PC-3 (cell line): ENCODE measurements at places on chromosomes 5 and 9. TPM values are rescaled to one million over a fixed set of nuclear protein-coding genes. Genes with fewer than 3 reads are reported as not detected.
A peak's percentile ranks its signal among the peaks of the same experiment; 100 is the strongest.

The SIGMAR1 gene
- 96.7 and 97.8 TPM in 2 replicates for total RNA-seq

DNA sequence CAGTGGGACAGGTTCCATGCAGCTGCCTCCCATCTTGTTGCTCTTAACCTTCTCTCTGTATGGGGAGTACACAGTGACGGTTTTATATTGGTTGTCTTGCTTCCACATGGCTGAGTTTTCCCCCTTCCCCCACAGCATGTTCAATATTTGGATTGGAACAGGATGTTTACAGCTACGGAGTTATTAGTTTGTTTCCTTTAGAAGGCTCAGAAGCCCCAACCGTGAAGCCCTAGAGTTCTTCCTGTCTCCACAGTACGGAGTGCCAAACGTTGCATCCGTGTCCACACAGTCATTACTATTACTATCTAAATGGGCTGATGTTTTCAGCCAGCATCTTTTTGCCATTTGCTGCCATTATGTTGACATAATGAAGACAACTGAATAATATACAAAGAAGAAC, 277.5 kb downstream of the MARCHF11 start:
- H3K36me3 ChIP-seq = no peaks in the 10 kb centered on the region
- no peaks in the 10 kb centered on the region for H3K27me3 ChIP-seq
- H3K27ac ChIP-seq = no peak overlapping the region
- no peaks in the 10 kb centered on the region for H3K4me1 ChIP-seq

DNA sequence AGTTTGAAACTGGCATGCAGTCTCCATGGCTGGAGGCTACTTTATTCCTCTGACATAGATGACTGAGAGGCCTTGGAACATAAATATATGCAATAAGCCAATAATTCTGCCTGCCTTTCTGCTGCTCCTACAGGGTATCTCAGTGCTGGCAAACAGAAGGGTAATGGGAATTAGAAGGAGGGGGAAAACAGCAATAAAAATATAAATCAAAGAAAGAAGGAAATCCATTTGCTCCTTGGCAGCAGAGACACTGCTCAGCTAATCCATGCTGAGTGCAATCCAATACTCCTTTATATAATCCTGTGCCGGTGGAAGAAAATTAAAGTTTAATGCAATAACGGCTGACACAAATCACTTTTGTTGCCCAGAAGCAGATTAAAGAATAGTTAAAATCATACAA, 478.9 kb downstream of the SPATA31D1 start:
- no peak overlapping the region for H3K4me3 ChIP-seq
- H3K27ac ChIP-seq = no peak overlapping the region
- DNase-seq = no peak
- no peaks in the 10 kb centered on the region for H3K27me3 ChIP-seq
- H3K36me3 ChIP-seq = no peaks in the 10 kb centered on the region

DNA sequence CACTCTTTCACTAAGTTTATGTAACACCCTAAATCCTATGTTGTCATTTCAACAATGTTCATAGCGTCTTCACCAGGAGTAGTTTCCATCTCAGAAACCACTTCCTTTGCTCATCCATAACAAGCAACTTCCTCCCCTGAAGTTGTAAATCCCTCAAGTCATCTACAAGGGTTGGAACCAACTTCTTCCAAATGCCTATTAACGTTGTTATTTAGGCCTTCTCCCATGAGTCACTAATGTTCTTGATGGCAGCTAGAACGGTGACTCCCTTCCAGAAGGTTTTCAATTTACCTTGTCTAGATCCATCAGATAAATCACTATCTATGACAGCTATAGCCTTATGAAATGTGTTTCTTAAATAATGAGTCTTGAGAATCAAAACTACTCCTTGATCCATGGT, 73.3 kb upstream of the TARS1 start:
- no peak overlapping the region for H3K27ac ChIP-seq
- peaks cover 16% of the 10 kb centered on the region for H3K4me1 ChIP-seq
- H3K36me3 ChIP-seq = no peaks in the 10 kb centered on the region
- no peaks in the 10 kb centered on the region for H3K27me3 ChIP-seq
- no peak overlapping the region for H3K4me3 ChIP-seq
- DNase-seq = no peak

The CBY3 gene
- total RNA-seq = 1.4 TPM in 1 of 2 replicates, not detected in the other

The LCN15 gene
- total RNA-seq = not detected in 2 replicates

DNA sequence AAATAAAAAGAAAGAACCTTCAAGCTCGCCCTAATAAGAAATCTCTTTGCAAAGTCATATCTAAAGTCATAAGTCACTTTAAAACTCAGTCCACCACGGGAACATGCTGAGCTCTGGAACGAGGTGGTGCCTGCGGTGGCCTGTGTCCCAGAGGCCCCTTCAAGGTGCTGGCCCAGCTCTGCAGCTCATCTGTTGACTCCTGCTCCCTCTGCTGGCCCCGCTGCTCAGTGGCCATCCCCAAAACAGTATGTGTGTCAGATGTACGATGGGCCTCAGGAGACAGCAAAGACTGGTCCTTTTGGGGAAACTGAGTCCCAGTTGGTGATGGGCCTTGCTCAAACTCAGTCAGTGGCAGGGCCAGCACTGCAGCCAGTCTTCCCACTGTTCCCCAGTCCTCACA, 22.8 kb upstream of the FOXB2 start:
- H3K4me3 ChIP-seq = no peak overlapping the region
- H3K4me1 ChIP-seq = no peaks in the 10 kb centered on the region
- no peaks in the 10 kb centered on the region for H3K27me3 ChIP-seq
- DNase-seq = peak; percentile 18
- no peak overlapping the region for H3K27ac ChIP-seq

DNA sequence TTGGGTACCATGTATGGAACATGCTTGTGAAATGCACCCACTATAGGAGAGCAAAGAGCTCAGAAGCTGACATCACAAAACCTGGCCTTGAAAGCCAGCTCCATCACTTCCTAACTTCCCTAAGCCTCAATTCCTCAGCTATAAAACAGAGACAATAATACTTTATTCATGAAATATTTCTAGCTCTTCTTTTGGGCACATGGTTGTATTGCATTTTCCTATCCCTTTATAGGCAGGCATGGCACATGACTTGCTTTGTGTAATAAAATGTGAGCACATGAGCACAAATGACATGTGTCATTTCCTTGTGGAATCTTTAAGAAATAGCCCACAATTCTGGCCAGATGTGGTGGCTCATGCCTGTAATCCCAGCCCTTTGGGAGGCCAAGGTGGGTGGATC, 18.5 kb downstream of the ZNF366 start:
- no peak overlapping the region for H3K27ac ChIP-seq
- H3K27me3 ChIP-seq = no peaks in the 10 kb centered on the region
- no peak overlapping the region for H3K4me3 ChIP-seq

The TOR2A gene
- total RNA-seq = 12.2 and 14.1 TPM in 2 replicates

The MSANTD3 gene
- total RNA-seq = 86.9 and 92.7 TPM in 2 replicates

DNA sequence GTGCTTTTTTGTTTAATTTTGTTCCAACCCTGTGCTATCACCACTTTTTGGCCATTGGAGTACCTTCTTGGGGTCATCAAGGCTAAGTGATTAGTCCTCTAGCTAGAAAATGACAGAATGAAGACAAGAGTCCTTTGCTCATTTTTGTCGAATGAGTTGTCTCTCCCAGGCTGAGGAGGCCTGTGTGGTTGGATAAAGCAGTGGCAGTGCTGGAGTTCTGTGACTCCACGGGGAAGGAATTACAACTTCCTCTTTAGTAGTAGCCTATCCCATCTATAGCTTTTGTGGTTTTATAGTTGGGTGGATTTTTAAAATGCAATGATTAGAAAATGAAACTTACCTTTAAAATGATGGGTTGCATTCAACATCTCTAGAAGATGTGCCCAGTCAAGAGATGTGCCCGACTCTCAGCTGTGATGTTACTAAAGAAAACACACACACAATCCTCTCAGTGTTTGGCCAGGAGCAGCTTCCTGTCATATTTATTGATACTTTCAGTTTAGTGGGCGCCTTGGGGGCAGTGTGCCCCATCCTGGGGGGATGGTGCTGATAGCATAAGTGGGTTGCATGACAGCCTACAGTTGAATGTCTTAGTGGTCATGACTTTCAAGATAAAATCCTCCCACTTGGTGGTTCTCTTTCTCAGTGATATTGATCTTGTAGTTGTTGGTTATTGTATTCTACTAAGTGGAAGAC, 11.9 kb downstream of the OTULINL start:
- H3K4me3 ChIP-seq = no peak overlapping the region
- H3K36me3 ChIP-seq = peaks cover 21% of the 10 kb centered on the region
- peaks cover 26% of the 10 kb centered on the region for H3K4me1 ChIP-seq
- H3K27me3 ChIP-seq = no peaks in the 10 kb centered on the region
- H3K27ac ChIP-seq = no peak overlapping the region
- DNase-seq = no peak

- no peak for DNase-seq
- peaks cover 8% of the 10 kb centered on the region for H3K36me3 ChIP-seq
- H3K27ac ChIP-seq = no peak overlapping the region
These were observed 166.6 kb downstream of the CDK5RAP2 start for GRCh38 chr9:120413121-120414048.

GRCh38 chr9:26687421-26687820, 205.2 kb downstream of the CAAP1 start:
- no peaks in the 10 kb centered on the region for H3K36me3 ChIP-seq
- H3K4me1 ChIP-seq = no peaks in the 10 kb centered on the region
- no peak for DNase-seq
- H3K27me3 ChIP-seq = peaks cover 3% of the 10 kb centered on the region; the same call in 1 of the 2 replicates

DNA sequence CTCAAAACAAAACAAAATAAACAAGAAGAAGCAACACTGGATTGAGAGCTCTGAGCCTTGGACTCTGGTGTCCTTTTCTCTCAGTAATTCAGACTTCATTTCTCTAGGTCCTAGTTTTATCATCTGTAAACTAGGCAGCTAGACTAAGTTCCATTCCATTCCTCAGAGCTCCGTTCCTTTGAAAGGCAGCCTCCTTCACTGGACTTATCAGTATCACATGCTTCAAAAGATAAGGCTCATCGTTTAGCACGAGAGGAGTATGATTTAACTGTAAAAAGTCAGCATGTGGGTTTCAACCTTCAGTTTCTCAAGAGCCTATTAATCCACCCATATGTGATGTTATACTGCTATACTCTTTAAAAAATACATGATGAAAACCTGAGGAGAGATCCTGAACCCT, 1.6 kb downstream of the ATP10B start:
- H3K27ac ChIP-seq = no peak overlapping the region
- H3K4me3 ChIP-seq = no peak overlapping the region
- no peaks in the 10 kb centered on the region for H3K36me3 ChIP-seq
- no peaks in the 10 kb centered on the region for H3K4me1 ChIP-seq

DNA sequence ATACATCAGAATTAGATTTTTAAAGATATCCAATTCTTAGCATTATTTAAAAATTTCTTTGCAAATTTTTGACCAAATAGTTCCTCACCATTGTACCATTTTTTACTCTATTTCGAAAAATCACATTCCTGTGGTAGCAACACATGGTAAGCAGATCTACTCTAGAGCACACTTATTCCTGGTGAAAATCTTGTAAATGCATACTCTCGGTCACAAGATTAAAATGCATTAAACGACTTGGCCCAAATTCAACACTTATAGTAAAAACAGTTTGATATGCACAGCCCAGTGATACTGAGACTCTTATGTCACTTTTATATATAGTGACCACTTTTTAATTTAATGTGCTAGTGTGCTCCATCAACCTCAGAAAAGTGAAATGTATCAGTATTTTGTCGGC, 208.8 kb upstream of the TARS1 start:
- no peaks in the 10 kb centered on the region for H3K27me3 ChIP-seq
- H3K36me3 ChIP-seq = no peaks in the 10 kb centered on the region
- H3K4me3 ChIP-seq = no peak overlapping the region
- no peak for DNase-seq
- no peaks in the 10 kb centered on the region for H3K4me1 ChIP-seq

DNA sequence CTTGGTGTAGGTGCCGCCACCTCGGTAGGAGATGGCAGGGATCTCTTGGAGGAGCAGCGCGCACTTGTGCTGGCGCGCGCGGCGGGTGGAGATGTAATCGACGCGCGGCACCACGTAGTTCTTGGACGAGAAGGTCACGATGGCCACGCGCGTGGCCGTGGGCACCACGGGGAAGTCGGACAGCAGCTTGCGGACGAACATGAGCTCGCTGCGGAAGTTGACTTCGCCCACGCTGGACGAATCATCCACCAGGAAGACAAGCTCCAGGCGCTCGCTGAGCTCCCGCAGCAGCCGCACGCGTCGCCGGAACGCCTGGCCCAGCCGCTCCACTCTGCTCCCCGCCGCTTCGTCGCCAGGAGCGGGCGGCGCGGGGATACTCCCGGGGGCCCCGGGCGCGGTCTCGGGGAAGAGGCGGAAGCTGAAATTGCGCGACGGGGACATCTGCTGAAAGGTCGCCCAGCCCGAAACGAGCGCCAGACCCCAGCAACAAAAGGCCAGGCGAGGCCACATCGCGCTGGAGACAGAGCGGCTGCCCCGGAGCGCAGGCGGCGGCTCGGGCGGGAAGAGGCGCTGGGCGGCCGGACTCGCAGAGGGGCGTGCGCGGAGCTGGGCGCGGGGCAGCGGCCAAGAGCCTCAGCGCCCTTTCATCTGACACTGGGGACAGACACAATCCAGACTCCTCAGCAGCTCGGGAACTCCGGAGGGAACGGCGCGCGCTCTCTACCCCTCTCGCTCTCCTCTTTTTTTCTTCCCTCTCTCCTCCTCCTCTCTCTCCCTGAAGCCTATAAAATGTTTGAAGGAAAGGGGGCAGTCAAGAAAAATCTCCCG, at the start of gene SVEP1:
Gene SVEP1 (minus strand): TSS at position 708 of the 828 bp plus-strand sequence. CDS start 198 bp downstream, at position 510.
- H3K27ac ChIP-seq = no peak within 1 kb of the TSS
- H3K27me3 ChIP-seq = no peaks in the 10 kb centered on the region
- H3K36me3 ChIP-seq = no peaks in the 10 kb centered on the region
- H3K4me1 ChIP-seq = peaks cover 10% of the 10 kb centered on the region; the same call in 1 of the 2 replicates
- DNase-seq = no peak

The KDM4C gene
- total RNA-seq = 24.4 and 27.0 TPM in 2 replicates

DNA sequence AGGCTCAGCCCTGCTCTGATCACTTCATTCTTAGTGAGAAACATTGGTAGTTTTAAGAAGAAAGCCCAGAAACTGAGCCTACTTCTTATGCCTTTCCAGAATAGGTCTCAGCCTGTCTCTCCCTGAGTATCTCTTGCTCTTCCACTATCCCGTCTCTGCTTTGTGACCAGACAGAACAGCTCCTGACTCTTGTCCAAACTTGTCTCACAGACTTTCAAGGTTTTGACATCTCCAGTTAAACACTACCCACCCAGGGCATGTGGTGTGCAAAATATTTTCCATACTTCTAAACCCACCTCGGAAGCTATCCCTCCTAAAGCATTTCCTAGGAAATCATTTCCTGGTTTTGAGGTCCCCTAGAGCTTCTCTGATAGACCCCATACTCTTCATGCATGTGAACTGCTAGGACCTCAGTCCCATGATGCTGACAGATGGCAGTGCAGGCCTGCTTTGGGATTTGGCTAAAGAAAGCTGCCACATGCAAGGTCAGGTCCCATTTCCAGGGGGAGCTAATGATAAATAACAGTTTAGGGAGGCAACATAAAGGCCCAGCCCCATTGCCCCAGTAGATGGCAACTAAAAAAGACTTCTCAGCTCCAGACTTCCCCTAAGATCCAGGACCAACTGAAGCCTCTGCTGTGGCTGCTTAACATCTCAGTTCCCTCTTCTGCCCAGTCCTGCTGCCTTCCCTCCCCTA, 211.5 kb downstream of the MED10 start:
- no peaks in the 10 kb centered on the region for H3K36me3 ChIP-seq
- DNase-seq = no peak
- H3K4me3 ChIP-seq = no peak overlapping the region
- H3K27ac ChIP-seq = no peak overlapping the region
- peaks cover 4% of the 10 kb centered on the region; the same call in 1 of the 2 replicates for H3K4me1 ChIP-seq
